ENCODE measurements at places on chromosomes 13 and 19.

GRCh38 chr19:18848878-18849661, 17.3 kb downstream of the UPF1 start:
- DNase-seq, result peak; percentile 67

GRCh38 chr13:80341756-80342370, 937 bp upstream of the SPRY2 start:
- DNase-seq, result peak; percentile 48

DNA sequence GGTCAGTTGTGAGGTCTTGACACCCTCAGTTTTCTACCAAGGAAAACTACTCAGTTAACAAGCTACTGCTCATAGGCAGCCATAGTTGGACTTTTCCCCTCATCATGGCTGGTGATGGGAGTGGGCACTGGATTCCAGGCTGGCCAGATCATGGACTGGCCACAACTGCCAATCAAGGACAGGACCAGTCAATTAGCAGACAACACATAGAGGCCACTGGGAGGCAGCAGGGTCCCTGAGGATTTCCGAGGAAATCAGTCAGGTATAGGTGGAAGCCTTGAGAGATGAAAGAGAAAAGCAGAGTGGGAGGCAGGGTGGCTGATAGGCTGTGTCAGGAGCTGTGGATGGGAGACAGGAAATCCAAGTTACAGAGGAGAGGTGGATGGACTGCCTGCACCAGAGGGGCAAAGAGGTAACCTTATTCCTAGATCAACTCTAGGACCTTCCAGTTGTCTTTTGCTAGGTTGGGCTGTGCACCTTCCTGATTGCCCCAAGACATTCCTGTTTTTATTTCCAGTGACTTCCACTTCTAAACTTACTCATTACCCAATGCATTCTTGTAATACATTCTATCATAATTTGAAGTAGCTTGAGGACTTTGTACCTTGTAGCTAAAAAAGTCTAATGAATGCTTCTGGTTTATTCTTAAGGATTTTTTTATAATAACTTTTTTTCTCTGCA, 361.8 kb downstream of the KCNRG start:
- peak; percentile 22 for DNase-seq

DNA sequence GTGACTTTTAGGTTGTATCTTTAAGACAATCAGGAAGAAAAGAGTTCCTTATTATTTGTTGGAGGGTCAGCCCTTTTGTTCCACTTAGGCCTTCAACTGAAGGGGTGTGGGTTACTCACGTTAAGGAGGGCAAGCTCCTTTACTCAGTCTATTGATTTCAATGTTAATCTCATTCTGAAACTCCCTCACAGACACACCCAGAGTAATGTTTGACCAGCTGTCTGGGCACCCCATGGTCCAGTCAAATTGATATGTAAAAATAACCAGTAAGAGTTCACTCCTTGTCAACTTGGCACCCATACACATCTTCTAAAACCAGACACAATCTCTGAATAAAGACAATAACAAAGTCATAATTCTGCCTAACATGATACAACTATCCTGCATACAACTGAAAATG, 292.9 kb downstream of the KLF5 start:
- DNase-seq, result no peak

DNA sequence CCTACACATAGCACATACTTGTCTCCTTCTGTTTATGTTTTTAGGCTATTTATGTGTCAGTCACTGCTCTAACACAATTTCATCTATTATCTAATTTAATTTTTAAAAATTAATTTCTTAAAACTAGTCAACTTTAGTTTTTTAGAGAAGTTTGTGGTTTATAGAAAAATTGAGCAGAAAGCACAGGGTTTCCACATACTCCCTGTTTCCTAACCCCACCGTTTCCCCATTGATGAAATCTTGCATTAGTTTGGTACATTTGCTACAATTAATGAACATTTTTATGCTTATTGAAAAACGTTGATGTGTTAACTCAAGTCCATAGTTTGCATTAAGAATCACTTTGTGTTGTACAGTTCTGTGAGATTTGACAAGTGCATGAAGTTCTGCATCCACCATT, 53.5 kb downstream of the TNFSF13B start:
- DNase-seq, result no peak

- no peak for DNase-seq
Measured at GRCh38 chr13:44172281-44172810, 201.3 kb upstream of the SERP2 start.

DNA sequence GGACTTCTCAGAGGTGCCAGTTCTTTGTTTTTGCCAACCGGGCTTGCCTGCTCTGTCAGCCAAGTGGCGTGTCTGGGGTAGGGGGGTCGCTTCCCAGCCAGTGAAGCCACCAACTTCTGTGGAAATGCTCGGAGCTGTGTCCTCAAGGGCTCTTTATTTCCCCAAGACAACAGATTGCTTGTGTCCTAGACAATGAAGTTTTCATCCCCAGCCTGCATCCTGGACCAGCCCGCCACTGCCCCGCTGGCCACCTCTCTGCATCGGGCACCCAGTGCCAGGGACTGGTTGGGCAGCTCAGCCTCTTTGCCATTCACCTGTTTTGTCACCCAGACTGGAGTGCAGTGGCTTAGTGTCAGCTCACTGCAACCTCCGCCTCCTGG, 3.7 kb downstream of the RAB11B start:
- DNase-seq, result peak; percentile 83
